ENCODE measurements at places on chromosomes 7 and 10. TPM values are rescaled to one million over a fixed set of nuclear protein-coding genes. Genes with fewer than 3 reads are reported as not detected.

Gene PLPP4
- 0.38 TPM for total RNA-seq

Gene SORBS1
- total RNA-seq = 50.7 TPM

Gene CPVL
- 31.9 TPM for total RNA-seq

Gene LRRC18
- total RNA-seq = 0.96 TPM

All from upper lobe of right lung (tissue), 1 donor.